ENCODE measurements at places on chromosomes 4 and X.

- no peak for DNase-seq
These were observed 35.9 kb downstream of the ANTXR2 start for GRCh38 chr4:80036949-80037685.

GRCh38 chr4:125283707-125284279 is 31.0 kb upstream of the FAT4 start:
- DNase-seq = peak; percentile 1

GRCh38 chr4:20543131-20543530 is 157.1 kb upstream of the PACRGL start:
- no peak for DNase-seq

DNA sequence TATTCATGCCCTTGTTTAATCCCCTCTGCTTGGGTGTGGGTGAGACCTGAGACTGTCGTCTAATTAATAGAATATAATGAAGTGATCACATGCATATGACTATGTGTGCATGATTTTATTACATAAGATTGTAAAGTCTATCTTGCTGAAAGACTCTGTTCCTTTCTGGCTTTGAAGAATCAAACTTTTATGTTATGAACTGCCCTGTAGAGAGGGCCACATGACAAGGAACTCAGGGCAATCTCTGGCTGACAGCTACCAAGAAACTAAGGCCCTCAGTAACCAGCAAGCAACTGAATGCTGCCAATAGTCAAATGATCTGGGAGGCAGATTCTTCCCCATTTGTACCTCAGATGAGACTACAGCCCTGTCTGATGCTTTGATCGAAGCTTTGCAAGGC is 13.5 kb downstream of the TSPAN7 start:
- DNase-seq = no peak

GRCh38 chr4:111618908-111619307 is 526.3 kb upstream of the FAM241A start:
- DNase-seq = no peak

DNA sequence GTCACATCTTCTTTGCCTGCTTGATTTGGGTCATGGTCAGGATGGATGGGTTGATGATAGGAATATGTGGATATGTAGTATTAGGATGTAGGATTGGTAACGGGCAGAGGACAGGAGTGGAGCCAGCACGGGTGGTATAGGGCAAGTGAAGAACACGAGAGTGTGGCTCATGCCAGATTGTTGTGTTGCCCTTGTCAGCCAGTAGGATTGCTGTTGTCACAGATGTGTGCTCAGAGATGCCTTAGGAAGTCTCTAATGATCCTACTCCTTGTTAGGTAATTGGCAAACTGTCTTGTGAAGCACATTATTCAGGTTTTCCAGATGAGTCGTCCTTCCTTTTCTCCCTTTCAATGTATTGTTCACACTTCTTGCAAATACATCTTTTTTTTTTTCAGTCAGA is 5.5 kb downstream of the ATP10D start:
- DNase-seq = peak; percentile 39

DNA sequence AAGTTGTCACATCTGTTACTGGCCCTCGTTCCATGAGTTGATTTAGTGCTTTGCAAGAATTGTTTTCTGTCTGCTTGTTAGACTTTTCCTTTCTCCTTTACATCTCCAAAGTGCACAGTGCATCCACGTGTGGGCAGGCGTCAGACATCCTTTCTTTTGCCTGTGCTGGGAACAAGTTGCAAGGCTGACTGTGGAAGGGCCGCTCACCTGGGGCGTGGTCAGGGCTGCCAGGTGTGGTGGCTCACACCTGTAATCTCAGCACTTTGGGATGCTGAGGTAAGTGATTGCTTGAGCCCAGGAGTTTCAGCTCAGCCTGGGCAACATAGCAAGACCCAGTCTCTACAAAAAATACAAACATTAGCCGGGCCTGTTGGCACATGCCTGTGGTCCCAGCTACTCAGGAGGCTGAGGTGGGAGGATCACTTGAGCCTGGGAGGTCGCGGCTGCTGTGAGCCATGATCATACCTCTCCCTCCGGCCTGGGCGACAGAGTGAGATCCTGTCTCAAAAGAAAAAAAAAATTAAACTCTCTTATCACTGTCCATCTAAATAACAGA is 46.2 kb downstream of the RGS12 start:
- no peak for DNase-seq

- no peak for DNase-seq
These were observed 2430.3 kb downstream of the PCDH7 start for GRCh38 chr4:33150525-33150910.
